ENCODE measurements at places on chromosomes 7 and 10.

DNA sequence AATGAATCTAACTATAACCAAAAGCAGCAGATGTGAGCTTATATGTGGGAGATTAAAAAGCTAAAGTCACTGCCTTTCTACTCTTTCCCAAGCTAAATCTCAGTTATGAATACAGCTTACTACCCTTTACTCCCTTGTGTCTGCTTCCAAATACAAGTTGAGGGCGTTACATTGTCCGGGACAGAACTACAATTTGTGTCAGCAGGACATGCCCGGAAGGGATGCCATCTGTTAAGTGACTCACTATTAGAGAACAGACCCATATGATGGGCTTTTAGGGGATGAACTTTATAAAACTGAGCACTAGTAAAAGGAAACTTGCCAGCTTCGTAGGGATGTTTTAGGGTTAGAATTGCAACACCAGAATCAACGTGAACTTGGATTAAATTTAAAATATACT lies 299.7 kb upstream of the CSTF2T start:
- no peak for DNase-seq

GRCh38 chr10:67115972-67116371 lies 190.1 kb downstream of the LRRTM3 start:
- DNase-seq: no peak

GRCh38 chr7:108335269-108335918 lies 120.8 kb downstream of the NRCAM start:
- no peak for DNase-seq

GRCh38 chr10:80613466-80614170 lies 75.9 kb downstream of the SH2D4B start:
- no peak for DNase-seq

- DNase-seq: no peak
Measured at GRCh38 chr7:99098286-99098823, 45.6 kb downstream of the SMURF1 start.

GRCh38 chr7:79211724-79212123 lies 241.7 kb downstream of the MAGI2 start:
- no peak for DNase-seq

GRCh38 chr10:22365233-22365632 lies 19.9 kb downstream of the SPAG6 start:
- DNase-seq: no peak

DNA sequence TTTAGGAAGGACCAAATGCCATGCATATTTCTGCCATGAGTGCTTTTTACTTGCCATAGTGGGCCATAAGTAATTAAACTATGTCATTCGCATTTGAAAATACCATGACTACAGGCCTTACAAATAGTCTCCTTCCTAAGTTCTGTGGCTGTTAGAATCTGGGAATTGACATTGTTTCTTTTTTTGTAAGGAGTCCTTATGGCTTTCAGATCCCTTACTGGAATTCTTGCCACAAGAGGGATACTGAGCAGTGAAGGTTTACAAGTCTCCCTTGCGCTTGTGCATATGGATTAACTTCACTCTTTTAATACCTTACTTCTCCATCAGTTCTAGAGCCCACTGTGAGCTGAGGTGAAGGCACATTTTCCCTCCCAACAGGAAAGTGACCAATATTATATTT lies 166.0 kb downstream of the NRG3 start:
- no peak for DNase-seq

- no peak for DNase-seq
Measured at GRCh38 chr10:97434557-97434956, 8.6 kb downstream of the PGAM1 start.

DNA sequence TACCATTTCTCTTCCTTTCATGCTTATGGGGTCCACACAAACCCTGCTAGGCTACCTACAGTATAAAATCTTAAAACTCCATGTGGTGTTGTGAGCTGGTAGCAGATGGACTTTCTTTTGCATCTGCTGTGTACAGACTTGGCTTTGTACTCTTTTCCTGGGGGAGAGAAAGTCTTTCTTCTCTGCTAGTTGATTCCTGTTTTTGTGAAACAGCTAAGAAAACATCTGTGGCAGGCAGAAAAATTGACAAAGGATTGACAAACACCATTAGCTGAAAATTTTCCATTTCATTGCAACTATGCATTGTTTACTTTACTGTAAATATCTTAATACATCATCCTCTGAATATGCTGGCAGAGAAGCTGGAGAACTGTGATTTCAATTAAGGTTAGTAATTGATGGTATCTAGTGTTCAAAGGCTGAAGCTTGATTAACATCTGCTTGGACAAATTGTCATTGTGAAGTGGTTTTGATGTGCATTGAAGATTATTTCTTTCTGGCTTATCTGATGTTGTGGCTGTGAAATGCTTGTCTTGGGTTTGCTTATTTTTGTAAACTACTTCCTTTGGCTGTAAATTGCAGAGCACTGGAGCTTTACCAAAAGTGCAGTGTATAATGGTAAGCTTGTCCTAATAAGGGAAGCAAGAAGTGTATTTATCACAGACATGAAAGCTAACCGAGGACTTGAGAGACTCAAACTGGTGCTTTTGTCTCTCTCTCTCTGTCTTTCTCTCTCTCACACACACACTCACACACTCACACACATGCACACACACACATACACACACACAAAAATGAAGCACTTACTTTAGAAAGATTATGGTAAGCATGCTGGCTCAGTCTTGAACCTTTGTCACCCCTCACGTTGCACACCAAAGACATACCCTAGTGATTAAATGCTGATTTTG lies at the start of gene FOXP2:
TSS of gene FOXP2 (plus strand) at position 660 of the 908 bp plus-strand sequence. CDS start 11,697 bp downstream, outside the sequence.
- no peak for DNase-seq

- no peak for DNase-seq
Measured at GRCh38 chr7:84002348-84002747, 192.2 kb downstream of the SEMA3A start.

- no peak for DNase-seq
Measured at GRCh38 chr7:45975367-45975766, 54.3 kb upstream of the IGFBP3 start.

GRCh38 chr10:111142092-111142768 lies 65.4 kb downstream of the ADRA2A start:
- no peak for DNase-seq

GRCh38 chr10:105473170-105473569 lies 832.1 kb downstream of the SORCS3 start:
- DNase-seq: no peak

- peak; percentile 19 for DNase-seq
Measured at GRCh38 chr10:71314028-71314693, 4.9 kb upstream of the SLC29A3 start.

- DNase-seq: no peak
Measured at GRCh38 chr10:112738606-112739591, 211.1 kb upstream of the TCF7L2 start.

- no peak for DNase-seq
Measured at GRCh38 chr7:148110097-148110868, 480.3 kb upstream of the C7orf33 start.

GRCh38 chr7:36787933-36788378 lies 63.7 kb upstream of the AOAH start:
- no peak for DNase-seq

DNA sequence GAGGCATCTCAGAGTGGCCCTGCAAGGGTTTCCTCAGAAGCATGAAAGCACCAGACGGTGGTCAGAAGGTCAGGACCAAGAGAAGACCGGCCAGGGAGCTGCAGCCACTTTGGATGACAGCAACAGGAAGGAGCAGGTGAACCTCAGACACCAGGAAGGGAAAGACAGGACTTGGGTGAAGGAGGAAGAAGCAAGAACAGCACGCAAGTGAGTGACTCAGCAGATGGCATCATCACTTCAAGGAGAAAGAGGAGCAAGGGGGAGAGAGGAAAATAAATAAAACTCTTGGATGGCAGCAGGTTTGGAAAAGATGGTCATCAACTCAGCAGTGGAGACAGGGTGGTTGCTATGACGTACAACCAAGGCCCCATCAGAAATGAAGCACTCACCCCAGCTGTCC lies 31.6 kb downstream of the NCAPG2 start:
- DNase-seq: no peak

DNA sequence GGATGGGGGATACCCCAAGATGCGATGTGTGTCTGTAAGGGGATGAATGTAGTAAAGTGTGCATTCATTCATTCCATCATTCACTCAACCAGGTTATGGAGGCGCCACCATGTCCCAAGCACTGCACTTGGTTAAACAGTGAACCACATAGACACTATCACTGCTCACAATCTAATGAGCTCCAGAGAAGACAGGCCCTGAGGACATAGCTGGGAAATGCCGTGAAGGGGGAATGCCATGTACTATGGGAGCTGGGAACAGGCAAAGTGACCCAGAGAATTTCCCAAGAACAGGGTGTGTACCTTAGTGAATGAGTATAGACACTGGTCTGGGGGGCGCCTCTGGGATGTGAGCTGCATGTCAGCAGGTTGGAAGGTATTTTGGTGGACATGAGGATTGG lies 44.5 kb upstream of the LBX1 start:
- DNase-seq: no peak

GRCh38 chr7:37344886-37345579 lies 103.6 kb downstream of the ELMO1 start:
- no peak for DNase-seq

DNA sequence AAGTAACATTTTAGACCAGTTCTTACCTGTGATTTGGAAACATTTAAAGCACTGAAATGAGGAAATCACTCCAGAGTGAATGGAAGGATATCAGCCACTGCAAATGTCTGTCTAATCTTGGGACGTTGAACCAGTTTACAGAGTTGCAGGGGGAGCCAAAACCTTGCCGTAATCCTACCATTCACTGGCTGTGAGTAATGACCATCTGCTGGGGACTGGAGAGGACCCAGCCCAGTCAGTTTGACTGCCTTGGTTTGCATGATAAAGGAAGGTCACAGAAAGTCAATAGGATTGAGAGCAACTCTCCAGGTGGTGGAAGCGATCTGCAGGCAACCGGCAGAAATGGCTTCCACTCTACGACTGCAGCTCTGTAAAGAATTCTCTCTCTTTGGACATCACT lies 167.2 kb downstream of the AKR1D1 start:
- DNase-seq: no peak

DNA sequence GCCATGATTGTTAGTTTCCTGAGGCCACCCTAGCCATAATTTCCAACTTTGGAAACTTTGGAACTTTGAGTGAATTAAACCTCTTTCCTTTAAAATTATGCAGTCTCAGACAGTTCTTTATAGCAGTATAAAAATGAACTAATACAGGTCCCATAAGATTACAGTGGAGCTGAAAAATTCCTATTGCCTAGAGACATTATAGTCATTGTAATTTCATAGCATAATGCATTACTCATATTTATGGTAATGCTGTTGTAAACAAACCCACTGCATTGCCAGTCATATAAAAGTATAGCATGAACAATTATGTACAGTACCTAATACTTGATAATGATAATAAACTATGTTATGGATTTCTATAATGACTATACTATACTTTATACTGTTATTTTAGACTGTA lies 88.0 kb upstream of the TMEM229A start:
- DNase-seq: no peak

DNA sequence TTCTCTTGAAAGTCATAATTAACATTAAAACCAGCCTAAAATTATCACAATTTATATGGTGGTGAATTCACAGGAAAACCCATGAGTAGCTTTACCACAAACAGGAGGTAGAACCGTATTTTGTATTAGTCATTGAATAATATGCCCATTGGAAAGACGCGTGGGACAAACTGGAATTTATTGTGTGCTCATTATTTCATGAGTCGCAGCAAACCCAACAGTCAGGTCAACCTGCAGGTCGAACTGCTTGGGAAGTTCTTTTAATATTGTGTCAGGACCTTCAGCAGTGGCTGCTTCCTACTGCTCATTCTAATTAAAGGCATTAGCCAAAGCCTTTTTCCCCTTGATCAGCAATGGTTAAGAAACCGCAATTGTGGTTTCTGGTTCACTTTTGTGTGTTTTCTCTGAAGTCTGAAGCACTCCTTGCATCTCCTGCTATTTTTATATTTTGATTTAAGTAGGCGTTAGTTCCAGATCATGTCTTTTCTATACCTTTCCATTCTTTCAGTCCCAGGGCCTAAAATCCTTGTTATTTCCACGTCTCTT lies 100.1 kb downstream of the RAB11FIP2 start:
- no peak for DNase-seq

GRCh38 chr10:61901829-61902444 lies 438 bp downstream of the ARID5B start:
- DNase-seq: no peak

DNA sequence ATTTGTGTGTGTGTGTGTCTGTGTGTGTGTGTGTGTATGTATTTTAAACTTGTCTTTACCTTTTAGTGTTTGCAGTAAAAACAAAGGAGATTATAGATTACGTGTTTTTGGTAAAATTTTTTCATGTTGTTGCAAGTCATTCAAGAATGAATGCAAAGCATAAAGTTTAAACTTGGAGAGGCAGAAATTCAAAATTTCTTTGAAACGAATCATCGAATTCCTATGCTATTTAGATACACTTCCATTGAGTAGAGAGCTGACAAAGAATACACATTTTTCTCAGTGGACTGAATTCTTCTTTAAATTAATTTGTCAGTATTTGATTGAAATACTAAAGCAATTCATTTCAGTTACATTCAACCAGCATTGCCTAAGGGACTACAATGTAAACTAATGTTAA lies 66.0 kb upstream of the HDAC9 start:
- no peak for DNase-seq

- DNase-seq: no peak
Measured at GRCh38 chr7:521221-522070, 1.8 kb upstream of the PDGFA start.

GRCh38 chr7:124790645-124791044 lies 25.1 kb upstream of the GPR37 start:
- DNase-seq: no peak

DNA sequence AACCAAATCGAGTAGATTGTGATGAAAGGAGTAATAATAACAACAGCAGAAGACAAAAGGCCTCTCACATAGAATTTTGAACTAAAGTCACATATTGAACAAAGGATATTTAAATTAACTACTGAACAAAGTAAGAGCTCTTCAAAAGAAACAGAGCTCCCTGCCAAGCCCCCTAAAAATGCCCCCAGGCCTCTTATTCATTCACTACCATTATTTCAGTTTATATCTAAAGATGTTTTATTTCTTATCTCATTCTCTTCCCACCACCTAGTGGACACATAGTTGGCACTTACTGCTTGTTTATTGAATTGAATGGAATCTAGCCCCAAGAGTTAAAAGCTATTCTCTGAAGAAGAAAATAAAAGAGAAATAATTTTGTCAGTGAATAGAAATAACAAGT lies 37.4 kb downstream of the VCL start:
- no peak for DNase-seq

- DNase-seq: peak; percentile 49
Measured at GRCh38 chr10:110356628-110357245, 52.0 kb upstream of the SMNDC1 start.

- DNase-seq: no peak
Measured at GRCh38 chr7:111259991-111260390, 169.1 kb downstream of the LRRN3 start.

GRCh38 chr10:58666024-58666423 lies 153.4 kb downstream of the BICC1 start:
- no peak for DNase-seq
